A549 treated with GW870086 at 1 μM for 4 hours (cell line): ENCODE measurements at places on chromosomes 12 and 14. TPM values are rescaled to one million over a fixed set of nuclear protein-coding genes. Genes with fewer than 3 reads are reported as not detected.

CNTN1 gene
- 38.7 to 59.8 TPM (median 55.1 TPM) in 5 replicates for total RNA-seq

CYP27B1 gene
- total RNA-seq: 1.7 to 2.4 TPM (median 2.2 TPM) in 5 replicates

CLEC4C gene
- total RNA-seq: not detected in 5 replicates

FAM181A gene
- total RNA-seq: not detected in 5 replicates

MOAP1 gene
- 11.2 to 14.9 TPM (median 13.7 TPM) in 5 replicates for total RNA-seq

RNU7-1 gene
- not detected in 5 replicates for total RNA-seq

ITGA5 gene
- 195 to 281 TPM (median 253 TPM) in 5 replicates for total RNA-seq

PRR4 gene
- total RNA-seq: 0.51 to 4.2 TPM (median 2.0 TPM) in 5 replicates

NKX2-1 gene
- total RNA-seq: 0.05 to 0.10 TPM in 2 of 5 replicates, not detected in the others

AICDA gene
- total RNA-seq: 0.13 to 0.34 TPM (median 0.23 TPM) in 4 of 5 replicates, not detected in the other

CDH24 gene
- total RNA-seq: 3.0 to 4.5 TPM (median 4.3 TPM) in 5 replicates

ZNF84 gene
- total RNA-seq: 9.3 to 13.7 TPM (median 12.3 TPM) in 5 replicates

NEUROD4 gene
- not detected in 5 replicates for total RNA-seq

MAP1LC3B2 gene
- 1.3 to 1.6 TPM (median 1.3 TPM) in 5 replicates for total RNA-seq

TSPAN8 gene
- 0.14 to 0.65 TPM (median 0.14 TPM) in 3 of 5 replicates, not detected in the others for total RNA-seq

DNAI7 gene
- 0.18 to 0.33 TPM (median 0.23 TPM) in 4 of 5 replicates, not detected in the other for total RNA-seq

ANAPC7 gene
- 51.1 to 58.2 TPM (median 53.2 TPM) in 5 replicates for total RNA-seq

KLHDC1 gene
- 0.16 to 0.25 TPM (median 0.21 TPM) in 4 of 5 replicates, not detected in the other for total RNA-seq

SAMD15 gene
- total RNA-seq: 1.5 to 2.0 TPM (median 1.7 TPM) in 5 replicates

PTPN6 gene
- total RNA-seq: 8.6 to 14.0 TPM (median 11.0 TPM) in 5 replicates

RIMBP2 gene
- total RNA-seq: not detected in 5 replicates

CLEC14A gene
- not detected in 5 replicates for total RNA-seq

SERPINA4 gene
- 0.06 to 0.07 TPM (median 0.07 TPM) in 3 of 5 replicates, not detected in the others for total RNA-seq

DIO2 gene
- total RNA-seq: 1.8 to 3.4 TPM (median 2.7 TPM) in 5 replicates

ACSM4 gene
- not detected in 5 replicates for total RNA-seq

HCAR2 gene
- total RNA-seq: 0.06 TPM in 1 of 5 replicates, not detected in the others

DPPA3 gene
- total RNA-seq: not detected in 5 replicates

KLRC3 gene
- total RNA-seq: 0.41 to 0.42 TPM in 2 of 5 replicates, not detected in the others

SLC2A14 gene
- 0.09 TPM in 1 of 5 replicates, not detected in the others for total RNA-seq

ST8SIA1 gene
- total RNA-seq: not detected in 5 replicates

LRTM2 gene
- total RNA-seq: 0.03 to 0.05 TPM in 2 of 5 replicates, not detected in the others

PTPRQ gene
- 0.01 to 0.02 TPM in 2 of 5 replicates, not detected in the others for total RNA-seq

SLC25A29 gene
- 6.4 to 10.4 TPM (median 9.5 TPM) in 5 replicates for total RNA-seq

RIPK3 gene
- not detected in 5 replicates for total RNA-seq

SLC25A47 gene
- not detected in 5 replicates for total RNA-seq

KRT79 gene
- 0.09 to 0.20 TPM in 2 of 5 replicates, not detected in the others for total RNA-seq

CABP1 gene
- 0.15 to 0.46 TPM (median 0.21 TPM) in 5 replicates for total RNA-seq

ADAM21 gene
- total RNA-seq: 0.05 to 0.06 TPM (median 0.05 TPM) in 3 of 5 replicates, not detected in the others

NKX2-8 gene
- total RNA-seq: 1.6 to 4.2 TPM (median 3.2 TPM) in 5 replicates

CMTM5 gene
- not detected in 5 replicates for total RNA-seq

VWF gene
- 0.10 to 0.27 TPM (median 0.17 TPM) in 5 replicates for total RNA-seq

CLEC12A gene
- not detected in 5 replicates for total RNA-seq

SLC4A8 gene
- total RNA-seq: 0.67 to 2.7 TPM (median 1.3 TPM) in 5 replicates

TARBP2 gene
- total RNA-seq: 43.1 to 57.7 TPM (median 51.0 TPM) in 5 replicates

BICDL1 gene
- total RNA-seq: 2.5 to 4.7 TPM (median 4.4 TPM) in 5 replicates
